ENCODE measurements at places on chromosomes 1 and 21.

DNA sequence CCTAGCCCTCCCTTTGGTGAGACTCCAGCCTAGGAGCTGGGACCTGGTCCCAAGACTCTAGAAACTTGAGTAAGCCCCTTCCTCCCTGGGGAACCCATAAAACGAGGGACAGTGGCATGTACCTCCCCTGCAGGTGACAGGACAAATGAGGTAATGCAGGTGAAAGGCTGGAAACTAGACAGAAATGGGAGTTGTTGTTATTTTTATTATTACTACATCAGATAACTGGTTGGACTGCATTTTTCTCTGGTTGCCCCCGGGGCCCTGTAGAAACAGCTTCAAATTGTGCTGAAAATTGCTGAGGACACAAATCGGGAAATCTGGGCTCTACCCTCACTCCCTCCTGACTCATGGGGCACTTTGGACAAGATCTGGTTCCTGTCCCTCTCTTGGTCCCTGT, 132.3 kb upstream of the WNT4 start:
- no peak for DNase-seq

DNA sequence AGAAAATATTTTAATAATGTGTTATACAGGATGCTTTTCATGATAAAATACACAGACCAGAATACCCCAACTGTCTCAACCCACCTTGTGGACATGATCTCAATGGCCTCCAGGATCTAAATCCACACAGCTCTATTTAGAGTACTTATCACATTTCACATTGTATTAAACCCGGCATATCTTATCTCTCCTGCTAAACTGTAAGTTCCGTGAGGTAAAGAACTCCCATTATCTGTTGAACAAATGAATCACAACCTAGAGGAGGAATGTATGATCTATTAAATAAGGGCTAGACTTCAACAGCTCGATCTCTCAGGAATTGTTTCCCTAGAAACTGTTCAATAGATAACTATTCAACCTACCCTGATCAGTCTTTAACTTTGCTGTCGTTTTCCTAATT, 6.9 kb downstream of the ETV3 start:
- no peak for DNase-seq

DNA sequence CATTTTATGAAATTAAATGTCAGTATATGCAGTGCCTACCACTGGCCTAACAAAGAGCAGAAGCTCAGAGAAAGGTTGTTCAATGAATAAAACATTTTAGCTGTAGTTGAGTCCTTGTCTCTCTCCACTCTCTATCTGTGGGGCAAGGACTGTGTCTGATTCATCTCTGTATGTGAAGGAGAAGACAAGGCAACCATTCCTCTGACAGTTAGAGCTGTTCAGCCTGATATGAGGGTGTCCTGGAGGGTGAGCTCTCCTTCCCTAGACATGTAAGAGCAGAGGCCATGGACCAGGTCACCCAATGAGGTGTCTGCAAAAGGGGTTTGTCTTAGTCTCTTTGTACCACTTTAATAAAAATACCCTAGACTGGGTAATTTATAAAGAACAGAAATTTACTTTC, 4.5 kb upstream of the PDZK1IP1 start:
- DNase-seq: no peak

DNA sequence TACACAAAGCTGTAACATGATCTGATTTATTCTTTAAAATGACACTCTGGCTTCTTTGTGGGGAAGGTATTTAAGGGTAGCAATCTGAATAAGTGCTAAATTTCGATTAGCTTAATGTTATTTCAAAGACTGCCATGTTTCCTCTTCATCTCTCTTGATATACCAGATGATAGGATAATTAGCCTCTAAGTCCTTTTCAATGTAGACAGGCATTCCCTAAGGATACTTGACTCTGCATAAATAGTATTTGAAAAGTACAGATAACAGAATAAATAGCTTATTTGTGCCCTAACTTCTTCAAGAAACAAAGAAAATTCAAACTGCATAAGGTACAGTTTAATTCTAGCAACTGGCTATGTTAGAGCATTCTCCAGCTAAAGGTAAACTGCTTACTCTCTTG, 46.2 kb downstream of the ARHGAP29 start:
- no peak for DNase-seq
